CD4-positive, alpha-beta T cell treated with Interleukin-21 for 1 hour (primary cell): ENCODE measurements at places on chromosomes 16 and 17.

DNA sequence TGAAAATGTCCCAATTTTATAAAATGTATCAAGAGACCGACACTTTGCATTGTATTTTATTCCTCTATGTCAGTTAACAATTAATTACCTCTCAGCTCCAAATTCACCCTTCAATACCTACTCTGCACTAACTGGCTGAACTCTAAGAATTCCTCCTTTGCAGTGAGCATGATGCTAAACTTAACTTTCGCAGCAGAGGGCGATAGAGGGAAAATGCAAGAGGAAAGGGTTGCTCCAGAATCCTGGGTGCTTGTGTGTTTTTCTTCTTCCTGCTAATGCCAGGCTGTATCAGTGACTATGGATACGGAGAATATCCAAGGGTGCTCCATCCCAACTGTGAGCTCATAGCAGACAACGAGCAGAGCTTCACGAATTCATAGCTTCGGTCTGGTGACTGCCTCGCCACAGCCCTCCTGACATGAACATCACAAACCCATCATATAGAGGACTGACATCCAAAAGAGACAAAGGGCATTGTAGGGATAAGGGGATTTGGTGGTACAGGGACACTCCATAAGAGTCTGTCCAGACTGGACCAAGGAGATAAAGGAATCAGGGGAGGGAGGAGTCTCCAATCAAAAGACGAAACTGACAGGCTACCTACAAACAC, 172.9 kb downstream of the STX8 start:
- DNase-seq, result peak; percentile 31

DNA sequence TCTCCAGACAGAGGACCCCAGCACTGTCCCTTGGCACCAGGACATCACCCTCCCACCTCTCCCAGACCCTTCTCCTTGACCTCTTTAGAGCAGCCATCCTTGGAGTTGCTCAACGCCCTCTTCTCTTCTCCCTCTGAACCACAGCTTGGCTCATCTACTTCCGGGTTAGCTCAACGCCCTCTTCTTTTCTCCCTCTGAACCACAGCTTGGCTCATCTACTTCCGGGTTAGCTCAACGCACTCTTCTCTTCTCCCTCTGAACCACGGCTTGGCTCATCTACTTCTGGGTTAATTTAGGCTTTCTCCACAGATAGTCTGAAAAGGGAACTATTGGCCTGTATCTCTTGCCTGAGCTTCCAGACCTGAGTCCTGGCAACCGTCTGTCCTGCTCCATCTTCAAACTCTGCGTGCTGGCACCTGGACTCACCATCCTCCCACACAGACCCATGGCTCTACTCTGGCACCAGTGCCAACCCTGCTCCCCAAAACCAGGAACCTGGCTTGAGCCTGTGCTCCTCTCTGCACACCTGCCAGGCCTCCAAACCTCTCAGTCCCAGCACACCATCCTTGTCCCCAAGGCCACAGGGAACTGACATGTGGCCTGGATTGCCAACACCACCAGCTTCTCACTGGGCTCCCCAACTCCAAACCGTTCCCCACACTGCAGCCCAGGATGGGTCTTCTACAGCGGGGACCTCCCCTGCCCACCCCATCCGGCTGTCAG, 25.3 kb upstream of the FAAP100 start:
- DNase-seq, result peak; percentile 11

- no peak for DNase-seq
These were observed 72.1 kb downstream of the AMFR start for GRCh38 chr16:56353054-56353921.

GRCh38 chr17:8862213-8863056, 5.0 kb downstream of the PIK3R6 start:
- DNase-seq, result no peak

DNA sequence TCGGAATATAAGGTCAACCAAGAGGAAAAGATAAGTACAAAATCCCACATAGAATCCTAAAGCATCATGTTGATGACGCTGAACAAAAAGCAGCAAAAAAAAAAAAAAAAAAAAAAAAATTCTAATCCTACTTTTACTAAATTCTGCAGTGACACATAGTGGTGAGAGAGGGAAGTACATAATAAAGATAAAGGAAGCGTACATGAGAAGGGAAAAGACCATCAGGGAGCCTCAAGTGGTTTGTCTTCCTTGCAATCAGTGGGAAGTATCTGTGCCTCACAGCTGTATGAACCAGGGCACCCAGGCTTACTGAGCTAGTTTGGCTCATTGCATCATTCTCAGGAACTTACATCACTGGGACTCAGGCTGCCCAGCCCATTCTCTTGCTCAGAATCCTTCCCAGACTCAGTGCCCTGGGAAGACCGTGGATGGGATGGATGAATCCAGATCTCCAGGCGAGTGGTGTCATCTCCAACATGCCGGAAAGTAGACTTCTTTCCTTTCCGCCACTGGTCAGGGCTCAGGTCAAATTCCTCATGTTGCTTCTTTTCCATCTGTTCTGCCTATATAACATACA, 21.2 kb downstream of the SMG6 start:
- DNase-seq, result peak; percentile 76

DNA sequence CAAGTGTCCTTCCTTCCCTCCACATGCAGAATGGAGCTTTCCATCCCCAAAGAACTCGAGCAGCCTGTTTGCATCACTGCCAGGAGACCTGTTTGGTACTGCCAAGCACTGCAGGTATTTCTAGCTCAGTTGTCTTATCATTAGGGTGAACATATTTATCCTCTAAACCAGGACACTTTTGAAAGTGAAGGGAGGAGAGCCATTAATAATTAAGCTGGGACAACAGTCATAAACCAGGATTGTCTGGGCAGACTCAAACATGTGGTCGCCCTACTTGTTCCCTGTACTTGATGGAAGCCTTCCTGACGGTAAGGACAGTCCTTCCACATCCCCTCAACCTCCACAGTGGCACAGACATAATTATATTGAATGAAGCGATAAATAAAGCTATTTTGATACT, 67.4 kb downstream of the PRKCA start:
- no peak for DNase-seq

DNA sequence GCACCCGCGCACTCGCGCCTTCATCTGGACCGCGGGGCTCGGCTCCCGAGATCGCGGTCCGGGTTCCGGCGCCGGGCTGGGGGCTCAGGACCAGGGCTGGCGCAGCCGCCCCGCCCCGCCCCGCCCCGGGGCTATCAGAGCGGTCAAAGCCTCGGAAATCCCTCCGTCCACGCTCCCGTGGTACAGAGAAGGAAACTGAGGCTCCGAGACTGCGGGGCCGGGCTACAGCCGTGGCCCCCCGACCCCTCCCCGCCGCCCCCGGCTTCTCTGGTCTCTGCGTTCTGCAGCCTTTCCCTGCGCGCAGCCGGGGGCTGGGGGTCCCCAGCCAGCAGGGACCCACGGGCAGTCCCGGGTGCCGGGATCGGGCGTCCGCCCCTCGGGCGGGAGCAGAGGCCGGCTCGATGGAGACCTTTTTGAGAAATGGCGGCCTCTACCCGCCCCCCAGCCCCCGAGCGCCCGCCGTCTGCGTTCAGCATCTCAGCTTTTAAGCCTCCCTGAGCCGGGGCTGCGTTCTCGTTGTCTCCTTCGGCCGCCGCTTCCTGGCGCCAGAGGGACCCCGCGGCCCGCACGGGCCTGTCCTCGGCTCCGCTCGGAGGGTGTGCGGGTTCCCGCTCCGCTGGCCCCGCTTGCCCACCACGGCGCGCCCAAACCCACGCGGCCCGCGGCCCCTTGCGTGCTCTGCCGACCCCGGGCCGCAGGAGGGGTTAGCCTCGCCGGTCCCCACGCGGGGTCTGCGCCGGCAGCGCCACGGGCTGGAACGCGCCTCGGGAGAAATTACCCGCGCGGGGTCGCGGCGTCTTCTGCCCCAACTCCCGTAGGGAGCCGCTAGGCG, 1.5 kb upstream of the NPTX1 start:
- DNase-seq, result no peak

GRCh38 chr17:17836818-17837379, at the start of gene SREBF1:
SREBF1 (minus strand) TSS chr17:17836986; CDS start chr17:17836817, 169 bp downstream.
- DNase-seq, result peak; percentile 78

- no peak for DNase-seq
These were observed 7.7 kb downstream of the TEPSIN start for GRCh38 chr17:81231121-81231645.

DNA sequence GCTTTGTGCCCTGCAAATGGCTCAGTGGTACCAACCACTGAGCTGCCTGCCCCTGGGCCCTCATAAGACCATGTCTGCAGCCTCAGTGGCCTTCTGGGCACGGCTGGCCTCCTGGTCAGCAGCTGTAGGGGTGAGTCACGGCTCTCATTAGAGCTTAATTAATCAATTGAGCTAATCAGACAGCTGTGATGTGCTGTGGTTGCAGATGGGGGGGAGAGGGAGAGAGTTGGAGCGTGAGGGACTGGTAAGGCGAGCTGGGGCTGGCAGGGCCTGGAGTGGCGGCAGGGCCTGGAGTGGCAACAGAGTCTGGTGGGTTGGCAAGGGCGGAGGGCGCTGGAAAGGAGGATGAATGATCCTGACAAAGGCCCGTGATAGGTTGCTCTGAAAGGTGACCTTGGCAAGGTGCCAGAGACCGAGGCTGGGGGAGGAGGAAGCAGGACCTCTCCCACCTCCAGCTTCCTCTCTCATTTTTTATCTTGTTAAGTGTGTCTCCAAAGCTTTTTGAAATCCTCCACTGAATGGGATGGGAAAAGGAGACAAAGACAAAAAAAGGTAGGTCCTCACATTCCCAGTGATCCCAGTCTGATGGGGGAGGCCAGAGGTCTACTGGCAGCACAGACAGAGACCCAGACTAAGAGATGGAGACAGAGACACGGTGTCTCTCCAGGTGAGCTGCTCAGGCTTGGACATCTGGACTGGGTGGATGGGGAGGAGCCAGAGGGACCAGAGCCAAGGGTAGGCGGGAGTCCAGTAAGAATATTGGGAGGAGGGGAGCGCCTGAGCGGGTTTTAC, 41.6 kb downstream of the DCAKD start:
- no peak for DNase-seq

DNA sequence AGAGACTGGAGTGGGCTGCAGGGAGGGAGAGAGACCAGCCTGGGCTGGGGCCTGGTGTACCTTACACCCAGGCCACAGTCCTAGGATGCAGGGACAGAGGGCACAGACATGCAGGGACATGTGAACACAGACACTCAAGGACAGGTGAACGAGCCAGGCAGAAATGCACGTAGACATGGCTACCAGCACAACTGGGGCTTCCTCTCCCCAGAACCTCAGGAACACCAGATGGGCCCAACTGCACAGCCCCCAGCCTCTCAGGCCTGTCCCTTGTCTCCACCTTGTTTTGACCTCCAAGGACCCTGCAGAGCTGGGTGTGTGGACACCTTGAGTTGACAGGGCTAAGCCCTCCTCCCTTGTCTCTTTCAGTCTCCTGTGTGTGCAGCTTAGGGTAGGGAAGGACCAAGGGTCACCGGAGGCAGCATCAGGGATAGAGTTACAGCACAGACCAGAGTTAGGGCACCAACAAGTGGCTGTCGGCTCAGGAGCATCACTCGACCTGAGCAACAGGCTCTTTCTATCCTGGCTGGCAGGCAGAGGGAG, 9.2 kb downstream of the SEZ6 start:
- no peak for DNase-seq

GRCh38 chr16:57042157-57043111, 49.9 kb upstream of the CPNE2 start:
- peak; percentile 68 for DNase-seq

- no peak for DNase-seq
These were observed 430.7 kb downstream of the HS3ST3B1 start for GRCh38 chr17:14731591-14731990.

- peak; percentile 30 for DNase-seq
These were observed 122.3 kb downstream of the MRTFB start for GRCh38 chr16:14193316-14193871.

- DNase-seq, result no peak
These were observed at the start of gene ABCC3 for GRCh38 chr17:50634224-50634914. ABCC3 (plus strand) TSS chr17:50634881; CDS start chr17:50634937, 56 bp downstream.

GRCh38 chr16:62363501-62363900, 327.3 kb upstream of the CDH8 start:
- DNase-seq, result no peak

- peak; percentile 74 for DNase-seq
These were observed 27.7 kb downstream of the TBC1D3B start for GRCh38 chr17:36148559-36149295.

- DNase-seq, result no peak
These were observed 27.9 kb upstream of the DBNDD1 start for GRCh38 chr16:90046971-90047713.

- DNase-seq, result no peak
These were observed 17.3 kb upstream of the PSMC5 start for GRCh38 chr17:63809970-63810369.

GRCh38 chr16:2385190-2385836, 43.9 kb upstream of the CCNF start:
- DNase-seq, result no peak

DNA sequence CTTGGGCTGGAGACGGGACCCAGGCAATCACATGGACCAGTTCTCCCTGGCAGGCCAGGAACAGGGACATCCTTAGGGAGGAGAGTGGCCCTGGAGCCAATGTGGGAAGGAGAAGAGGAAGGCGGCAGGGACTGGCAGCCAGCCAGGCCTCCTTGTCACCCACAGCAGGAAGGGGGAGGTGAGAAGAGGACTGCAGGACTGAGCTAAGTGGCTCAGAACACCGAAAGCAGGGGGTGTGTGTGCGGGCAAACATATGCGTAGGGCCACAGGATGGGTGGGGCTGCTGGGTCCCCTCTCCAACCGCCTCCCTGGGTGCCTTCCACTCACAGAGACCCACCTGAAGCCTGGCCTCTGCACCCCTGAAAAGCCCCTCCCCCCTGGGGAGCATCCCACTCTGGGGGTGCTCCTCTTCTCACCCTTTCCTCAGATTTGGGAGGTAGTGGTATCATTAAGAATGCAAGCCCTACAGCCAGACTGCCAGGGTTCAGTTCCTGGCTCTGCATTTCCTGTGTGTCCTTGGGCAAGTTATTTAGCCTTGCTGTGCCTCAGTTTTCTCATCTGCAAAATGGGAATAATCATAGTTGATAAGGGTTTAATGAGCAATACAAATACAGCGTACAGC, 8.1 kb downstream of the PNMT start:
- DNase-seq, result peak; percentile 71

DNA sequence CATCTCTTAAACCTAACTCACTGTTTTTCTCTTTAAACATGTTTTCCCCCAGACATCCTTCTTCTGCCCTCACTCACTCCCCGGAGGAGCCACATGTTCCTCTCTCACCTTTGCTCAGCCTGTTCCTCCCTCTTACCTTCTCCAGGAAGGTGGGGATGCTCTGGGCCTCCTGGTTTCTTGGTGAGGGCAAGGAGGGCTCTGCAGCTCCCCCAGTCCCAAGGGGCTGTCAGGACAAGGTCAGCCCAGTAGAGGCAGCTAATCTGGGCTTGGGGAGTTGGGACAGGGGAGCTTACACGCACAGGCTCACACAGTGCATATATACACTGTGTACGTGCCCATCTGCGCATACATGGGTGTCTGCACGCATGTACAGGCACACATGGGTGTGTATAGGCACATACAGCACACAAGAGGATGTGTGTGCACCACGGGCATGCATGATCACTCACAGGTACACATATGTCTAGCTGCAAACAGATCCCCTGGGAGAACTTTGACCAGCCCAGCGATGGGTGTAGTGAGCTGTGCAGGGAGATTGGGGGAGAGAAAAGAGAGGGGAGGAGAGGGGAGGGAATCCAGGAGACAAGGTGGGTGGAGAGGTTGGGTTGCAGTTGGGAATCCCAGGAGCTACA, 28.6 kb upstream of the SPNS3 start:
- no peak for DNase-seq

- DNase-seq, result no peak
These were observed 670.1 kb upstream of the C16orf82 start for GRCh38 chr16:26396511-26397235.

- DNase-seq, result no peak
These were observed 11.1 kb upstream of the RSL1D1 start for GRCh38 chr16:11862489-11862888.

GRCh38 chr17:43530288-43531081, 15.7 kb downstream of the ETV4 start:
- DNase-seq, result no peak
